Activated T-cell treated with anti-CD3 and anti-CD28 coated beads, Interleukin-2, amount 50 U/mL, for 1 hour (primary cell): ENCODE measurements at places on chromosomes 2 and 18.

GRCh38 chr2:201642086-201642578 is 1.2 kb downstream of the TMEM237 start:
- DNase-seq: no peak

- DNase-seq: no peak
Measured at GRCh38 chr2:201090574-201090973, 18.8 kb downstream of the NDUFB3 start.

GRCh38 chr2:97715951-97716694 is 2.7 kb downstream of the ZAP70 start:
- DNase-seq: peak; percentile 17

- DNase-seq: no peak
Measured at GRCh38 chr2:49702740-49703139, 548.4 kb upstream of the FSHR start.

- no peak for DNase-seq
Measured at GRCh38 chr2:242069018-242069417, 199.5 kb downstream of the RTP5 start.

GRCh38 chr2:231387904-231388724 is 7.4 kb upstream of the B3GNT7 start:
- DNase-seq: no peak

GRCh38 chr2:10188729-10189305 is 66.3 kb downstream of the RRM2 start:
- DNase-seq: no peak

- DNase-seq: no peak
Measured at GRCh38 chr2:157439824-157440186, 4.1 kb downstream of the CYTIP start.

DNA sequence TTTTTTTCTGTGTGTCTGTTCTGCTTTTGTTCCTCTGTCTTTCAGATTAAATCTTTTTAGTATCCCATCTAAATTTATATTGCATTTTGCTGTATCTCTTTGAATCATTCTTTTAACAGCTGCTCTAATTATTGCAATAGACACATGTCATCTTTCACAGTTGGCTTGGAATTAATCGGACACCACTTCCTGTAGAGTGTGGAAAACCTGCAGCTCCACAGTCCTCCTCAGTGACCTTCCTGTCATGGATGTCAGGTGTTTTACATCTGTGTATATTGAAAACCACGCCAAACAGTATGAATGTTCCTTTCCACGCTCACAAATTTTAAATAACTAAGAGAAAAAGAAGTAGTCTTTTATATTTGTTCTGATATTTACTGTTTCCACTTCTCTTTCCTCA is 135.3 kb downstream of the PXDN start:
- DNase-seq: no peak

DNA sequence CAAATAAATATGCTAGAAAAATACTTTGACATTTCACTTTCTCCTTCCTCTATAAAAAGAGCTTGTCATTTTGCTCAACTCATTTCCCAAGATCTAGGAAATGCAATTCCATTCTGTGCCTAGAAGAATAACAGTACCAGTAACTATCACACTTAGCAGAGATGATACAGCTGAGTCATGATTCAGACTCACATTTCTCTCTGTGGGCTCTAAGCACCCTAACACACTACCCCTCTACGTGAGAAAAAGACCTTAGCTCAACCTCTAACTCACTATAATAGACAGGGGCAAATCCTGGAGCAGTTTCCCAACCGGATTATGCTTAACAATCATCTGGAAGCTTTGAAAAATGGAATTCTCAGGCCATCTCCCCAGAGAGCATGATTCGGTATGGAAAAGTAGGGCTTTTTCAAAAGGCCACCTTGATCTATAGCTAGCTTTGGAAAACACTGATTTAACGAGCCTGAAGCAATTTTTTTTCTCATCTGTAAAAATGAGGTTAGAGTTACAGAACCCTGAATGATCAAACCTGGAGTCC is 1312.3 kb upstream of the PIK3C3 start:
- DNase-seq: no peak

DNA sequence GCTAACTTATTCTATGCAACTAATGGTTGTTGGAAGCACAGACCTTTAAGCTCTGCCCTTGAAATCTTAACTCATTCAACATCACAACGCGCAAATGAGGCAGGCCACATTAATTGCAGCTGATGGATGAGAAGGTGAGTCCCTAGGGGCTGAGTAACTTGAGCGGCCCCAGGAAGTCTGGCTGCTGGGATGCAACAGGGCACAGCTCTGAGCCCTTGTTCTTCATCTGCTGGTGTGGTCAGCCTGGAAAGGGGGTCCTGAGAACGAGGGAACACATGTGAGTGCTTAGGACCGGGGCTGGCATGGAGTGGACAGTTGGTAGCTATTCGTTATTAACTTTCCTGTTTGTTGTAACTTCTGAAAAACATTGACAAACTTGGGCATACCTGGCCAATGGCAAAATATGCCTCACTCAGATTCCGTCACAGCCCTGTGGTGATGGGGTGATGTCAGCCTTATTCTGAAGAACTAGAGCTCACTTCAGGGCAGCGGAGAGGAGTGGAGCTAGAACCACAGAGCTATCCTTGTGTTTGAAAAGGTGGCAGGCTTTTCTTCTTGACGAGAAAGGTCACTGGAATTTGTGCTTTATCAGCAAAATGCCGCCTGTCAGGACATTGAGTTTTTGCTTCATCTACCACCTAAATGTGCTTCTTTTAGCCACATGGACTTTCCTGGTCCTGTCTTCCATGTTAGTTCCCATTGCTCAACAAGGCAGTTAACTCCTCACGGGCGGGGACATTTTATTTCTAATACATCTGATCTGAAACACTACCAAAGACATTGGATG is 145.9 kb upstream of the FHL2 start:
- DNase-seq: no peak

- DNase-seq: no peak
Measured at GRCh38 chr2:168462543-168463045, 6.5 kb downstream of the CERS6 start.

DNA sequence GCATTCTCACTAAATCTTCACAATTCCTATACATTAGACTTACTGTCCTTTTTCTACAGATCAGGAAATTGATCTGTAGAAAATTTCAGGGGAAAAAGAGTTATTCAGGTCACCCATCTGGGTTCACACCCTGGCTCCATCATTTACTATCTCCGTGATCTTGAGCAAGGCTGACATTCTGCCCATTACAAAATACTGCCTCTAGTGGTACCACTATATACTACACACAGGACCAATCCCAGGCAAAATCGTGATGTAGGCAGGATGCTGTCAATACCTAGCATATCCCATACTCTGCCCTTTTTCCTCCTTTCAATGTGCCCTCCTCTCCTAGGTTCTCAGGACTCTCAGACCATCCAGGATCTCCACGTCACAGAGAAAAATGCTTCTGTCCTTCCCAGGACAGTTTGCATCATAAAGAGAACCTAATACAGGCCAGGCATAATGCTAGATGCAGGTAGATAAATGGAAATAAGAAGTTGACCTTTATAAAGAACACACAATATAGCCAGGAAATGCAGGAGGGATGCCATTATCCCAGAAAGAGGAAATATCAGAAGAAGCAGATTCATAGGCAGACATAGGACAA is 101.9 kb downstream of the CDH20 start:
- DNase-seq: no peak

- no peak for DNase-seq
Measured at GRCh38 chr18:34594266-34594665, 115.8 kb upstream of the DTNA start.

DNA sequence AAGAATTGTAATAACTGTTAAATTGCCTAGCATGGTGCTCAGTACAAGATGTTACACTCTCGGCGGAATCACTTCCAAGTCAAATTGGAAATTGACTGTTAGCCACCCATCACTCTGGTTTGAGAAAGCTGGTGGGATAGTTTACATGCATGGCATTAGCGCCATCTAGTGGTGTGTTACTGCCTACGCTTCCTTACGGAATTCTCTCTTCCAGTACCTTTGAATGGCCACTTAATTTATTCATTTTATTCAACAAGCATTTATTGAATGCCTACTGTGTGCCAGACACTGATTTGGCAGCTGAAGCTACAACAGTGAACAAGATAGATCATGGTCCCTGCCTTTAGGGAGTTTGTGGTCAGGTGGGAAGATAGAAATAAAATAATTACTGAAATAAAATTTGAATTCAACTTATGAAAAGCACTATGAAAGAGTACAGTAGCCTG is 171.2 kb downstream of the TMEM247 start:
- peak; percentile 49 for DNase-seq

- no peak for DNase-seq
Measured at GRCh38 chr18:62850619-62851306, 135.4 kb downstream of the PHLPP1 start.

DNA sequence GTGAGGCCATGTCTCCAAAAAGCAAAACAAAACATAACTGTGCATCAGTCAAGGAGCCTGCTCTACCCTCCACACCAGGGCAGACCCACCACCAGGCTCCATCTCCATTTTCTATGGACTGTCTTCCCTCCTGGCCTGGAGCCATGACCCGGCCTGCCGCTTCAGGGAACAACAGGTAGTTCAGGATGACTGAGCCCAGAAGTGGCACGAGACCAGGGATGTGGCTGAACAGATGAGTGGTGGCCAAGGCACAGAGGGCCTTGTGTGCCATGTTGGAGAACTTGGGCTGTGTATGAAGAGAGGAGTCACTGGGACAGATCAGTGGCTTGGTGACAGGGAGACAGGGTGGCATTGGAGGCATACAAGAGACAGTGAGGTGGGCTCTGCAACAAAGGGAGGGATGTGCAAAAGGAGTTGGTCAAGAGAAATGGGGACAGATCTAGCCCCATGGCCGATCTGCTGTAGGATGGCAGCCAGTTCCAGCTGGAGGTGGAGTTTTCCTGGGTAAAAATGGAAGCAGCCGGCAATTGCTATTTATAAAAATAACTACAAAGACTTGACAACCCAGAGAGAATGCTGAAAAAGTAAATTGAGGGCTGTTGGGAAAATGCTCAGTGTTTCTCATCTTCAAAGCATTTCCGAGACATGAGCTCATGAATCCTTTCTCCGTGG is 35.0 kb downstream of the TMEM177 start:
- no peak for DNase-seq

- no peak for DNase-seq
Measured at GRCh38 chr18:28175930-28176697, 816 bp downstream of the CDH2 start.

DNA sequence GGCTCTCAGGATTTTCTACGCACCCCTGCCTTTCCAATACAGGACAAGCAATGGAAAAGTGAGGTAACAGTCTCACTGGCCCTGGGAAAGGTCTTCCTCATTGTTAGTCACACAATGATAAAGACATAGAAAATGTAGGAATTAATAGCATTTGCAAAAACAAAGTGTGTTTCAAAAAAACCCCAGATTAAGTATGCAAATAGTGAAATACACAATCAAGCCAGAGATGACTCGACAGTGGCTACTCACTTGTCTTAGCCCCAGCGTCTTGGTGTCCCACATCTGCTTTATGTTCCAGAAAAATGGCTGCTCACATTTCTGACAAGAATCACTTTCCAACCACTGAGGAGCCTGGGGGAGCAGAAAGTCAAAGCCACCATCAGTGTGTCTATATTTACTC is 47.0 kb upstream of the AP1S3 start:
- no peak for DNase-seq

DNA sequence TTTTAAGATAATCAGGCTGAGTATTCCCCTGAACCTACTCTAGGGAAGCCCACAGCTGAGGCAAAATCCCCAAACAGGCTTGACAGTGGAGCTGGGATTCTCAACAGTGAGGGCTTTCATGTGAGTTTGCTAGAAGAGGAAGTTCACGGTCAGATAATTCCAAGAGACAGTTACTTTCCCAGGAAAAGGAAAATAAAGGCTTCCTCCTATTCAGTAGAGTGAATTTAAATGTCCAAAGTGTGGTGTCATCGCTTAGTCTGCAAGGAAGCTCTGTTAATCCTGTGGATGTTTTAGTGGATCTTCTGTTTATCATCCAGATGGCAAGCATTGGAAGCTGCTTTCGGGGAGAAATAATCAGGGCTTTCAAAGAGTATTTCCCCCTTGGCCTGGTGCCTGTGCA is 119.8 kb downstream of the RPIA start:
- no peak for DNase-seq

GRCh38 chr2:118723394-118723793 is 124.1 kb downstream of the EN1 start:
- DNase-seq: no peak

GRCh38 chr2:191811807-191812602 is 34.9 kb downstream of the CAVIN2 start:
- DNase-seq: peak; percentile 30

- DNase-seq: no peak
Measured at GRCh38 chr18:46609048-46609447, 48.0 kb downstream of the LOXHD1 start.

DNA sequence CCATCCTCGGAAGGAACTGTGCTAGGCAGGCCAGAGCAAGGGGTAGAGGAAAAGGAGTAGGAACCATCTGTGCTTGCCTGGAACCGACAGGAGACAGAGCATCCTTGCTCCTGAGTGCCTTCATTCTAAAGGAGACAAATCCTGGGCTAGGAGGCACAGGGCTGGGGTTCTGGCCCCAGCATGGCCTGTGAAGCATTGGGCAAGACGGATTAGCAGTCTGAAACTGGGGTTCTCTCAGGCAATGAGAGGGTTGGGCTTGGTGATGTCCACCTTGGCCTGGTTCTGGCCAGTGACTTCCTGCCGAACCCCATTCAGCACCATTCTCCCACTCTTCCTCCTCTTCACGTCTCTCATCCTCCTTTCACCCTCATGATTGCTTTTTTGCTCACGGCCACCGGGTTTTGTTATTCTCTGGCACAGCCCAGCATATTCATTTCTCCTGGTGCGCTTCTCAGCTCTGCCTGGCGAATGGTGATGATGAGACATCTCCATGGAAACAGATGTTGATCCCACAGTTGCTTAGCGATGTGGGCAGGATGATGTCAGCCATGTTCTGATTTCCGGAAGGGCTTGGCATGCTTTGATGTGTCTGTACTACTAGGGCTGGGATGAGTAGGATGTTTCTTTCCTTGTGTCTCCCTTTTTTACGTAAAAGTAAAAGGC is 127.7 kb downstream of the CAPN13 start:
- no peak for DNase-seq

- DNase-seq: no peak
Measured at GRCh38 chr2:184047536-184047935, 550.8 kb upstream of the ZNF804A start.
